ENCODE measurements at places on chromosomes 5 and 9.

GRCh38 chr9:8019636-8020035 lies 220.1 kb upstream of the DMAC1 start:
- DNase-seq, result no peak

DNA sequence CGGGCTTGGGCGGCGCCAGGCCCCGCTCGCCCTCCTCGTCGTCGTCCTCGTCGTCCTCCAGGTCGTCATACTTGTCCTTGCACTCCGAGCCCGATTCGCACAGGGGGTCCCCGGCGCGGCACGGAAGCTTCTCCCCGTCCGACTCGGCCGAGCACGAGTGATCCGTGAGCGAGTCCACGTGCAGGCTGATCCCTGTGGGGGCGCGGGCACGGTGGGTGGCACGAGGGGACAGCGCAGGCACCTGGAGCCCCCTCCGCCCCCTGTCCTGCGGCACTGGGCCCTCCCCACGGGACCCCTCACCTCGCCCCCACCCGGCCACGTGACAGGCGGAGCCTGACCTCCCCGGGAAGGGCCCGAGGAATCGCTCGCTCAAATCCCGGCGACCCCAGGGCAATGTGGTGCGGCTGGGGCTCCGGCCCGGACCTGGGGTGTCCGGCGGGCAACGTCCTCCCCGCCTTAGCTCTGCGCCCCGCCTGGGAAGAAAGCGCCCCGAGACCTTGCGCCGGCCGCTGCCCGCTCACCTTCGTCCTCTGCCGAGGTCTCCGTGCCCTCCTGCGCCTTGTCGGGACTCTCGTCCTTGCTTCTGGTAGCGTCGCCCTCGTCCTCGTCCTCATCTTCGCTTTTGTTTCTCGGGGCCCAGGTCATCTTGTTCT lies 2.5 kb downstream of the IRX2 start:
- no peak for DNase-seq

- no peak for DNase-seq
Observed at GRCh38 chr5:143033535-143034250, 263.5 kb downstream of the ARHGAP26 start.

GRCh38 chr9:136138566-136138965 lies 19.9 kb upstream of the TMEM250 start:
- DNase-seq, result no peak

- DNase-seq, result no peak
Observed at GRCh38 chr5:103435136-103435889, 127.3 kb downstream of the NUDT12 start.

GRCh38 chr5:98929710-98930298 lies 997 bp upstream of the CHD1 start:
- no peak for DNase-seq

- DNase-seq, result no peak
Observed at GRCh38 chr5:11239261-11240015, 478.4 kb upstream of the DAP start.

DNA sequence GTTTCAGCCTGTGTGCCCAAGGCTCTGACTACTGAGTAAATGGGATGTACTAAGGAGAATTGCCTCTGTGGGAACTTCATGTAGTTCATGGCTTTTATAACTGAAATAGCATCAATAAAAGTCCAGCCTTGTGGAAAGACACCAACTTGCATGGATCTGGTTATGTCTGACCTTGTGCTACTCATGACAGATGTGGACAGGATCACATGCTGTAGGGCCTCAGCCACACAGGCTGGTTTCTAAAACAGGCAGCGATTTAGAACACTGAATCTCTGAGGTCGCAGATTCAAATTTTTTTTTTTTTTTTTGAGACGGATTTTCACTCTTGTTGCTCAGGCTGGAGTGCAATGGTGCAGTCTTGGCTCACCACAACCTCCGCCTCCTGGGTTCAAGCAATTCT lies 66.5 kb upstream of the SPIN1 start:
- no peak for DNase-seq

GRCh38 chr5:158737536-158738027 lies 362.1 kb downstream of the EBF1 start:
- DNase-seq, result no peak

DNA sequence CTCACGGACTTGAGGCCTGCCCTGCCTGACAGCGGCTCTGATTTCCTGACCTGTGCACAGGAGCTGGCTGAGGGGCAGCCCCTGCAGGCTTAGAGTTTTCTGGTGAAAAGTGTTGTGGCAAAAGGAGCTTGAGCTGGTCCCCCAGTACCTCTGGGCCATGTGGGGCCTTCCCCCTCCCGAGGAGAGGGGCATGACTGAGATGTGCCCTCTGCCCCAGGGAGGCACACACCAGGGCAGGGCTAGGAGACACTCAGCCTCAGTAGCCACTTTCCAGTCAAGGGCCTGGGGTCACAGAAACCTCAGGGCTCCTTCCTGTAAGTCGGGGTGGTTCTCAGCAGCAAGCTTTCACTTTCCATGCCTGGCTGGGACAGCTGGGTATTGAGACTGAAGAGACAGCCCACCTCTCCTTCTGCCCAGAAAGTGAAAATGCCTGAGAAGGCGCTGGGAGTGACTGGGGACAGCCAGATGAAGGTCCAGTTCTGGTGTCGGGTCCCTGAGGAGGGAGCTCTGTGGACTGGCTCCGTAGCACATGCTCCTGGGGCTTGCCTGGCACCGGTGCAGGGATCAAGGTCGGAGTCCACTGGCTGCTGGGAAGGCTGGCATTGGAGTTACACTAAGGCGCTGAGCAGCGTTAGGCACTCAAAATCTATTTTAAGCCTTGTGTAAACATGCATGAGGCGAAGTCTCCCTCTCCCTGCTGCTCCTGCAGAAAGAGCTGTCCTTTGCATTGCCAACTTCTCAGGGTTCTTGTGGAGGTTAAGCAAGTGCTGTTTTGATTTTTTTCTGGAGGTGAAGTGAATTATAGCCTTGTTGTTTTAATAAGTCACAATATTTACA lies 394.9 kb downstream of the GADD45G start:
- DNase-seq, result peak; percentile 28

GRCh38 chr5:135371622-135372232 lies 27.3 kb downstream of the MACROH2A1 start:
- DNase-seq, result no peak

DNA sequence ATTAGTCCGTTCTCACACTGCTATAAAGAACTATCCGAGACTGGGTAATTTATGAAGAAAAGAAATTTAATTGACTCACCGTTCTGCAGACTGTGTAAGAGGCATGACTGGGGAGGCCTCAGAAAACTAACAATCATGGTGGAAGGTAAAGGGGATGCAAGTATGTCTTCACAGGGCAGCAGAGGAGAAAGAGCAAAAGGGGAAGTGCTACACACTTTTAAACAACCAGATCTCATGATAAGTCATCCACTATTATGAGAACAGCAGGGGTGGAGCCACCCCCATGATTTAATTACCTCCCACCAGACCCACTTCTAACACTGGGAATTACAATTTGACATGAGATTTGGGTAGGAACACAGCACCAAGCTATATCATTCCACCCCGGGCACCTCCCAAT lies 26.6 kb downstream of the FST start:
- DNase-seq, result no peak

- DNase-seq, result no peak
Observed at GRCh38 chr5:115389034-115389798, 92.8 kb upstream of the CCDC112 start.

Data from activated T-helper 9 cell treated with anti-CD3 and anti-CD28 coated beads, Interleukin-2, amount 50 U/mL, for 16 hours (primary cell).